CD8-positive, alpha-beta memory T cell (primary cell): ENCODE measurements at places on chromosomes 7 and 10.

GRCh38 chr7:65953890-65954450 lies 28.0 kb downstream of the GUSB start:
- DNase-seq = no peak

DNA sequence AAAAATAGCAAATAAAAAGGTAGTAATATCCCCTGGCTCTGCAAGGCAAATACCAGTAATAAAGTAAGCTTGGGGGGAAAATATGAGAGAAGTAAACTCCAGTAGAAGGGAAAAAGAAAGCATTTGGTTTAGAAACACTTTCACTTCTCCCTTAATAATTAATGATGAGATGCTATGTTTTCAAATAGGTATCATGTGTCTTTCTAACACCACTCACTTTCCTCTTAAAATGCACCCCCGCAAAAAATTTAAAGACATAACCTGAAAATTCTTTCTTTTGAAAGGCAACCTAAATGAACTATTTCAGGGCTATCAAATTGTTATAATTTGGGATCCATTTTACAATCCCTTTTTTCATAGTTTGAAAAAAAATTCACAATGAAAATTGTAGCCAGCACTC lies 240.3 kb downstream of the SNX10 start:
- no peak for DNase-seq

- no peak for DNase-seq
These were observed 52.0 kb downstream of the ABCC2 start for GRCh38 chr10:99834410-99834809.

GRCh38 chr10:5564537-5565204 lies 39.9 kb downstream of the CALML3 start:
- no peak for DNase-seq

- peak; percentile 25 for DNase-seq
These were observed 677 bp downstream of the SKAP2 start for GRCh38 chr7:26863518-26864308.

DNA sequence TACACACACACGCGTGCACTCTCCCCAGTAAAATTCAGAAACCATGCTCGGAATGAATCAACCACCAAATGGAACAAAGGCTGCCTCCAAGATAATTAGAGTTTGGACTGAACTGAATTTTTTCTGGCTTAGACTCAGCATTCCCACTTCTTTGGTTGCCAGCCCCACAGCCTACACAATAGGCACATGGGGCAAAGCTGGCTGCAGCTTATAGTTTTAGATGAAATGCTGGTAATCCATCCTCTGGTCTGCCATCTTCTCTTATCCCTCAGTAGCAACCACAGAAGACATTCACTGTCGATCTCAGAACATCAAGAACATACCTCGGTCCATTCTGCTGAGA lies 44.2 kb downstream of the PDE1C start:
- DNase-seq = no peak

GRCh38 chr10:77555591-77556212 lies 81.9 kb downstream of the KCNMA1 start:
- no peak for DNase-seq
